Stimulated activated memory B cell treated with anti-CD40 and anti-IgM and Interleukin-4, amounts not matched to agents 10 μg/mL and 1 μg/mL and 100 μg/mL, for 72 hours (primary cell): ENCODE measurements at places on chromosomes 16 and 17.

GRCh38 chr17:62704381-62704971 is 77.0 kb downstream of the MRC2 start:
- ATAC-seq: no peak

- ATAC-seq: no peak
Observed at GRCh38 chr16:66913711-66914110, 5.0 kb downstream of the CDH16 start.

- ATAC-seq: no peak
Observed at GRCh38 chr16:85984947-85985451, 86.0 kb downstream of the IRF8 start.

- no peak for ATAC-seq
Observed at GRCh38 chr16:31535737-31536136, 8.0 kb downstream of the AHSP start.

GRCh38 chr17:75111777-75112335 is 2.1 kb downstream of the ARMC7 start:
- no peak for ATAC-seq

DNA sequence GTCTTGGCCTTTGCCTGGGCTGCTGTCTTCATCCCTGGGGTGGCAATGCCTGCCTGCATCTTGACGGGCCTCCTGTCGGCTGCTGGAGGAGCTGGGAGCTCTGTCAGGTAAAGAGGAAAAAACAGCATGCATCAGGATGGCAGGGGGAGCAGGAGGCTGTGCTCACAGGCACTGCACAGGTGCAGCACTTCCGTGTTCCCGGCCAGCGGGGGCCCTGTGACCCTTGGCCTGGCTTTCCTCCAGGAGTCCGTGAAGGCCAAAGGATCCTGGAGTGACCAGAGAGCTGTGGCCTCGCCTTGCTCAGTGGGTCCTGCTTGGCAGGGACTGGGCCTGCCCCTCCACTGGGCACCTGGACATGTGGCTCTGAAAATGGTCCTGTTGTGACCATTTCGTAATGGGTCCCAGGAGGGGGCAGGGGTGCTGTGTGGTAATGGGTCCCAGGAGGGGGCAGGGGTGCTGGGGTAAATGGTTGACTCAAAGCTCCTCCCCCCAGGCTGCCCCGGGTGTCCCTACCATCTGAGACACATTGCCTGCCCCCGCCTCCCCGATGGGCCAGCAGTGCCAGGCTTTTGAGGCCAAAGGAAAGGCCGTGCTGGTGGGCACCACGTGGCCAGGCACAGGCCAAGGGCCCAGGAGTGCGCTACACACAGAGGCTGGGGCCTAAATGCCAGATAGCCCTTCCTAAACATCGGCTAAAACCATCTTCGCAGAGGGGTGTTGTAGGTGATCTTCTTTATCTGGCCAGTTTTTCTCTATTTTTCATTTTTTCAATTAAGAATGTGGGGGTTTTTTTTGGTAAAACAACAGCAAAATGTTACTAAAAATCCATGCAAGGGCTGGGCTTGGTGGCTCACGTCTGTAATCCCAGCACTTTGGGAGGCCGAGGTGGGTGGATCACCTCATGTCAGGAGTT is 4.0 kb upstream of the FASN start:
- no peak for ATAC-seq

- no peak for ATAC-seq
Observed at GRCh38 chr17:49551221-49552069, 24.2 kb upstream of the NXPH3 start.

- no peak for ATAC-seq
Observed at GRCh38 chr16:81440888-81441761, 3.5 kb upstream of the CMIP start.

DNA sequence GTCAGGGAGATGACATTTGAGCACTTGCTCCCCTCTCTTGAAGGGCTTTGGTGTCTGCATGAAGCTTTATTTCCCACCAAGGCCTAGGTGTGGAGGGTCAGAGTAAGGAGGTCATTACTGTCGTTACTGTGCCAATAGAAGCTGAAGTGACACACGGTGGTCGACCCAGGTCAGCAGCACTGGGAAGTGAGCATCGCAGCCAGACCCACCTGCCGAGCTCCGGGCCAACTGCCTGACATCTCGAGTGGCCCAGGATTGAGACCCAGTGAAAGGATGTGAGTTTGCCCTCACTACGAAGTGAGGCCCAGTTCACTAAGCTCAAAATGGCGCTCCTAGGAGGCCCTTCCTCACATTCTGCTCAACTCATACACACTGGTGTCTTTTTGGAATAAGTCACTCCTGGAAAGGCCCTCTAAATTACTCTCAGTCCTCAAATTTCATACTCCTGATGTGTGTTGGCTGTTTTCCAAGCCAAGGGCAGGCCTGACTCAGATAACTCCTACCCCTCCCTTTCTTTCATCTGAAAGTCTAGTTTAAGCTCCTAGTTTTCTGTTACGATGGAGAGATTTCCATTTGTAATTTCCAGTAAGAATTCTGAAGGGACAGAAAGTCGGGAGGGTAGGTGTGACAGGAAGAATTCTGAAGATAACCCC is 200.4 kb downstream of the LGALS9B start:
- no peak for ATAC-seq

DNA sequence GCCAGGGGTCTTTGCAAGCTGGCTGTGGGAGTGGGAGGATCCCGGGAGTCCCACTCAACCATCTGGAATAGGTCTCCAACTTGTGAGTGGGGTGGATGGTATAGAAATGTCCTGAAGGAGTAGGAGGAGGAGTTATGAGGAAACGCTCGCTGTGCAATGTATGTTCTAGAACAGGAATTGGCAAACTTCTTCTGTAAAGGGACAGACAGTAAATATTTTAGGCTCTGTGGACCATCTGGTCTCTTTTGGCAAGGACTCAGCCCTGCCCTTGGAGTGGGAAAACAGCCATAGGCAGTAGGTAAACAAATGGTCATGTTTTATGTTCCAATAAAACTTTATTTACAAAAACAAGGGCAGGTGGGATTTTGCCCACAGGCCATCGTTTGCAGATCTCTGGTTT is 149.2 kb downstream of the NPIPB5 start:
- no peak for ATAC-seq

GRCh38 chr17:38558728-38559050 is 47.1 kb downstream of the SRCIN1 start:
- peak; percentile 57 for ATAC-seq

DNA sequence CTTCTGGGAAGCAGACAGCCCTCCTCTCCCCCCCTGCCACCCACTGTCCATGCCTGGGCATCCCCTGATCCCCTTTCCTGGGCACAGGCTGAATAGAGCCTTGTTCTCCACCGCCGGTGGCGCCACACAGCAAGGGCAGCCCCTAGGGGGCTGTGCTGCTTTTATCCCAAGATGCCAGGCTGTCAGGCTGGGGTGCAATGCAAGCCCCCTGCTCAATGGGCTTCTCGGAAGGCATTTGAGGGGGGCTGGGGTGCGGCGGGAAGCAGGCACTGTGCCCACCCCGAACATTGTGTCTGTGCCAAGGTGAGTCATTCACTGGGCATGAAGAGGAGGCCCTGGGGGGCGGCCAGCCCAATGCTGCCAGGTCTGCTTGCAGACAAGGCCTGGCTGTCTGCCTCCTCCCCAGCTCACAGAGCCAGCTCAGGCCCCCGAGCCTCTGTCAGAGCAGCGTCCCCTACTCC is 1.5 kb upstream of the GFAP start:
- no peak for ATAC-seq

DNA sequence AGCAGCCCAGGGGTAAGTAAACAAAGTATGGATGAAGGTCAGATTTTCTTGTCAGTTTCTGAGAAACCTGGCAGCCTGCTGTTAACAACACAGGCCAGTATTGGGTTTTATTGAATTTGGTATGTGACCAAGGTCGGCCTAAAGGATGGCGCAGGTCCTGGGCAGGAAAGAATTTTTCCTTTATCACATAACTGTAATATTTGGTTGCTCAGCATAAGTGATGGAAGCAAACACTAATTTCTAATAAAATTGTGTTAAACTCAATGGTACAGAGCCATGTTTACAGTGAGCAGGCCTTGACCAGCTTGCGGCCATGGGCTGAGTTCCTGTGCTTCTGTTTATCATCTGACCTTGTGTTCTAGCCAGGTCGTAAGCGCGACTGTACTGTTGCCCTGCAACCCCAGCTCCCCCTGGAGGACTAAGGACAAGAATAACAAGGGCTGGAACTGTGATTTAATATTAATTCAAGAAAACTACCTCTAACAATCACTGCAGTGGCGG is 10.5 kb downstream of the POLDIP2 start:
- no peak for ATAC-seq

DNA sequence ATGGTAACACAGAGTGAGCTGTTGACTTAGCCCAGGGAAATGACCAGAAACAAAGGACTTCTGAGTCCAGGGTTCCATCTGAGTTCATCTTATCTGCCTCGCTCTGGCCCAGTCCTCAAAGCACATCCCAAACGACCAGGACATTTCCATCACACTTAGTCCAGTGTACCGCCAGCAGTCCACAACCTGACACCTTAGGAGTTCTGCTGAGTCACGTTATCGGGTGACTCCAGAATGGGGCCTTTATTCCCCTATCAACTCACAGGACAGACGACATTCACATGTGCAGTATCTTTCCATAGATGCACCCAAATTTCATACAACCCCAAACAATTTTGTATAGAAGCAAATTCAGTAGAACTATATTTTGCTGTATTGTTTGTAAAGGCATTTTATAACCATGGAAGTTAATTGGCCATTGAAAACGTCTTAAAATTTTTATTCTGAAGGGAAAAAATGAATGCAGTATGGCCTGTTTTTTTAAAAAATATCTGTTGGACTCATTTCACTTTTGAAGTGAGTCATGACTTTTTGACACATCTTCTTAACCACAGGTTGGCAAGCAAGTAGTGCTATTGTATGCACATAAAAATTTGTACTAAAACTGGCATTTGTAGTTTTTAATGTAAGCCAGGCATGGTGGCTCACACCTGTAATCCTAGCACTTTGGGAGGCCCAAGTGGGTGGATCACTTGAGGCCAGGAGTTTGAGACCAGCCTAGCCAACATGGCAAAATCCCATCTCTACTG is 46.3 kb downstream of the ZNF18 start:
- ATAC-seq: no peak

DNA sequence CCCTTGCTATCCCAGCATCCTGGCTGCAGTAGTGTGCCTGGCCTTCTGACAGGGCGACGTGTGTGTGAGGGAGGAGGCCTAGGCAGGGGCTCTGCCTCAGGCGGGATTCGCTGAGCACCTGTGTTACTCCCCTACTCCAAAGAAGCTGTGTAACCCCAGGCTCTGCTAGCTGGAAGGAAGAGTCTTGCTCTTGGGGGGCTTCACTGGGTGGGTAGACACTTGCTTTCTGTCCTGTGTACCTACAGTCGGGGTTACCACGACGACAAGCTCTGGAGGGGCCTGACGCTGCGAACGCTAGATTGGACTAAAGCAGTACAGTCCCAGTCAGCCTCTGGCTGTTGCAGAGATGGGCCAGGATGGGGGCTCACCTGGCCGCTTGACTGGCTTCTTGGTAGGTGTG is 9.5 kb downstream of the EXOC7 start:
- ATAC-seq: no peak

GRCh38 chr16:10667239-10667638 is 27.5 kb downstream of the TEKT5 start:
- ATAC-seq: no peak

DNA sequence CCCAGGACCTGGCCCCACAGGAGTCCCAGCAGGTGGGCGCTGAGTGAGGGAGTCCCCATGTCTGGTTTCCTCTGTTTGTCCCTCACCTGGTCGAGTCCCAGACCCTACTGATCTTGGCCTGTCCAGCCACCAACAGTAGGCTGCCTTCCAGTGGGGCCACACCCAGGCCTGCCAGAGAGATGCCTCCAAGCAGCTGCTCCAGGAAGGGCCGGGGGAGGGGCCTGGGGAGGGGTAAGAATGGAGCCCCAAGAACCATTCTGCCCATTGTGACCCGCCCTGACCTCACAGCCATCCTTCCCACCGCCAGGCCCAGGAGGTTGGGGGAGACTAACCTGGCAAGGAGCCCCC is 736 bp downstream of the SPATA20 start:
- no peak for ATAC-seq

- no peak for ATAC-seq
Observed at GRCh38 chr16:52437277-52437670, 109.7 kb downstream of the TOX3 start.

- no peak for ATAC-seq
Observed at GRCh38 chr17:67221062-67221998, 23.7 kb downstream of the HELZ start.

DNA sequence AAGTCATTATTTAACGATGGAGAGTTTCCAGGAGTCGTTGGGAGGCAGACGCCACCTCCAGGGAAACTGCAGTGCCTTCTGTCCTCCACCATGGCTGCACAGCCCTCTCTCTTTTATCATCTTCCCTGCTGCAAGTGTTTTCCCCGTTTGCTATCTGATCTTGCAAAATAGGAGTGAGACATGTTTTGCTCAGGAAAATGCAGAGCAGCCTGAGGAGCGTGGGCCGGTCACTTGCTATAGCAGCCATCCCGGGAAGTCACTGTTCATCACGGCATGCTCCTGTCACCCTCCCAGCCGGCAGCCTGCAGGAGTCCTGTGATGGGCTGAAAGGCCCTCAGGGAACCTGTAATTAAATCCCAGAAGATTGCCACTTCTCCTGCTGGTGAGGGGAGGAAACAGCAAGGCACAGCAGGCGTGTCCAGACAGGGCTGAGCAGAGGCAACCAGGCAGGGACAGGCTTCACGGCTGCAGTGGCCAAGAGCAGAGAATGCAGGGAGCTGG is 143.1 kb downstream of the GSG1L start:
- ATAC-seq: no peak

- ATAC-seq: no peak
Observed at GRCh38 chr17:81057079-81057730, 22.3 kb downstream of the BAIAP2 start.

DNA sequence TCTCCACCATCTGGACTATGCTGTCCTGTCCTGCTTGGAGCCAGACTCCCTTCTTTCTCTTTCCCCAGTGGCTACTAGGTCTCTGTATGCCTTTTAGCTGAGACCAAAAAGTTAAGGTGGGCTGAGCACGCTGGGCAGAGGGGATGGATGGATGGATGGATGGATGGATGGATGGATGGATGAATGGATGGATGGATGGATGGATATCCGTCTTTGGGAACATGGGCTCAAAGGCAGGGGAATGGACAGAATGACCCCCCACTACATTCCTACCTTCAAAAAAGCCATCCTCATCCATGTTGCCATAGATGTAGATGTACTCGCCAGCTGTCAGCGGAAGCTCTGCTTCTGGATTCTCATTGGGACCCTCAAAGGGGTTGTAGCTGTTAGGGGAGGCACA is 12.8 kb downstream of the TSPOAP1 start:
- ATAC-seq: no peak

DNA sequence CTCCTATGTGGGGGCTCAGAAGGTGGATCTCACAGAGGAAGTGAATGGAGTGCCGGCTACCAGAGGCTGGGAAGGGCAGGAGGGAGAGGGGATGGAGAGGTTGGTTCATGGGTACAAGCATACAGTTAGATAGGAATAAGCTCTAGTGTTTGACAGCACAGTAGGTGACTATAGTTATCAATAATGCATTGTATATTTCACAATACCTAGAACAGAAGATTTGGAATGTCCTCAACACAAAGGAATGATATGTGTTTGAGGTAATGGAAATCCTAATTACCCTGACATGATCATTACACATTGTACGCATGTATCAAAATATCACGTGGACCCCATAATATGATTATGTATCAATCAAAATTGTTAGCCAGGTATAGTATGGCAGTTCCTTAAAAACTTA is 38.9 kb upstream of the MED9 start:
- no peak for ATAC-seq
